MM.1S (cell line): ENCODE measurements at places on chromosomes 4 and X.

- DNase-seq, result no peak
Measured at GRCh38 chr4:86536151-86536550, 58.0 kb upstream of the PTPN13 start.

- DNase-seq, result no peak
Measured at GRCh38 chr4:166311169-166311568, 438.1 kb downstream of the TLL1 start.

GRCh38 chrX:55220119-55220794 lies at the start of gene PAGE5:
Gene PAGE5, plus strand, starts transcription at chrX:55220346. Its CDS starts 1,037 bp downstream, at chrX:55221383.
- peak; percentile 18 for DNase-seq

DNA sequence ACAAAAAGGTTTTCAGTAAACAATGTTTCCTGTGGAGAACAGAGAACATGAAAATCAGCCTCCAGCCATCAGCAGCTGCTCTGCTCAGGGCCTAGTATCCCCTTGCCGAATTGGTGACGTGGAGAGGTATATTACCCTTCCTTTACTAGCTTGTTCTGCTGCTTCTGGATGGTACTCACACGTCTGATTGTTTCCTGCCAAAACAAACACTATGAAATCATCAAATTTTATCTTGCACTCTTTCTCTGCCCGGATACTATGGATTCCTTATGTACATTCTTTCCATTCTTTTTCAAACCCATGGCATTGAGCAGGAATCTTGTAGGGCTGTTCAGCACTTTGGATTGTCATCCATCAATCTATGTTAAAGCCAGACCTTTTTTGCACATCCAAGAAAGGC lies 18.8 kb upstream of the METAP1 start:
- no peak for DNase-seq

GRCh38 chr4:6562931-6563901 lies 11.8 kb upstream of the MAN2B2 start:
- no peak for DNase-seq
